ENCODE measurements at places on chromosomes 11 and 22.

GRCh38 chr11:119380827-119381180, 686 bp downstream of the USP2 start:
- DNase-seq = no peak

DNA sequence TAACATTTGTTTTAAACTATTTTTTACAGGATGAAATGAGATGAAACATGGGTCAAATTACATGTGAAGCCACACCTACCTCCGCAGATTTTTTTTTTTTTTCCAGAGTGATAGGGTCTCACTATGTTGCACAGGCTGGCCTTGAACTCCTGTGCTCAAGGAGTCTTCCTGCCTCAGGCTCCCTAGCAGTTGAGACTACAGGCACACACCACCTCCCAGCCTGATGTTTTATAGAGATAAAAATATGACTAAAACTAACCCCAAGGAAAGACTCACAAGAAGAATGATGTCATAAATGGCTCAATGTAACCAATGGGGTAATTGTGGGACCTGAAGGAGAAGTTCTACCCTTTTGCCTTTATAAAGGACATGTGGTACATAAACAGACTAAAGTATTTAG, 52.3 kb upstream of the SOX6 start:
- no peak for DNase-seq

- no peak for DNase-seq
Observed at GRCh38 chr11:13923716-13924650, 38.5 kb upstream of the SPON1 start.

DNA sequence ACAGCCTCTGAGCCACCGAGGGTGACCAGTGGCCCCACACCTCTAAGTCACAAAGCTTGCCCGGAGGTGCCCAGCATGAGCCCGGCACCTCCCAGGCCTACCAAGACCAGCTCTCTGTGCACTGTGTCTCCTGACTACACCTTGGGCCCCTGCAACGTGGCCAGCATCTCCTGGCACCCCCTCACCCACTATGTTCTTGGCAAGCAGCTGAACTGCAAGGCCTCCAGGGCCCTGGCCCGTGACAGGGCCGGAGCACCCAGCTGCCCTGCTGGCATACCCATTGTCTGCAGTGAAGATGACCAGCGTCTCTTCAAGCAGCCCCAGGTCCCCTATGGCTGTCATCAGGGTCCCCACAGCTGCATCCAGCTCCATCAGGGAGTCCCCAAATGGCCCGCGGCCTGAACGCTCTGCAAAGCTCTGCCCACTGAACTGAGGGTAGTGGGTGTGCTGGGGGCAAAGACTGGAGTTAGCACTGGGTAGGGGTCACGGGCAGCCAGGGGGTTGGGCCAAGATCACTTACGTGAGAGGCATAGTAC, 1.6 kb downstream of the ARSA start:
- no peak for DNase-seq

DNA sequence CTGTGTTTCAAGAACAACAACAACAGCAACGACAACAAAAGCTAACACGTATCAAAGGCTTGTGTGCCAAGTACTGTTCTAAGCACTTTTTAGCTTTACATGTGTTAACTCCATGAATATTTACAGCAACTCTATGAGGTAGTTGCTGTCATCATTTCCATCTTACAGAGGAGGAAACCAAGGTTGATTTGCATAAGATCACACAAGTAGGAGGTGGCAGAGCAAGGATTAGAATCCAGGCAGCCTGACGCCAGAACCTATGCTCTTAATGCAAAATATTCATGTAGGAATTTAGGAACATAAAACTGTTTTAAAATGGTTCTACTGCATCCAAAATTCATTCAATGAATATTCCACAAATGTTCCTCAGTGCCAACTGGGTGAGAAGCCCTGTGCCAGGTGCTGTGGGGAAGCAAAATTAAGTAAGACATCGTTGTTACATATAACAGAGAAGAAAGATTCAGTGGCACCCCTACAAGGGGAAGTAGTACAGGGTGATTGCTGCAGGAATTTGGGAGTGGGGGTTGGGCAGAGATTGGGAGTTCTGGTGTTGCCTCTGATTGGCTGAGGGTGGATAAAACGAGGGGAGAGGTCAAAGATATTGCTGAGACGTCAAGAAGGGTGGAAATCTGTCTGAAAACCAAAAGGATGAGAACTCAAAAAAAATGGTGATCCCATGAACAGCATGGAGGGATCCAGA, 86.1 kb upstream of the ARHGAP20 start:
- no peak for DNase-seq

GRCh38 chr11:34267013-34267412, 90.8 kb downstream of the ABTB2 start:
- DNase-seq = no peak

DNA sequence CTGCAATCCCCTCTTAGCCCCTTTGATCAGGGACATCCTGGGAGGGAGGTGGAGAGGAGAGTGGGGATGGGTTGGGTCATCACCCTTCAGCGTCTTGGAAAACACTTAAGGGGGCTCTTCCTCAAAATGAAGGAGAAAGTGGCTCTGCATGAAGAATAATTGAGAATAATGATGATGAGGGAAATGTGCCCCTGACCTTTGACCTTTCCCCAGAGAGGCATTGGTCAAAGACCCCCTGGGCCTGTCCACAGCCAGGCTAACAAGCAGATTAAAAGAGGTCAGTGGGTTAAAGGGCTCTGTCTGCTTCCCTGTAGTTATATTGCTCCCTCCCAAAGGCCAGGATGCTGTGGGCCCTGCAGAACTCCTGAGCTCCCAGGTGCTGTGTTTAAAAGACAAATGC, 68.7 kb downstream of the NAV2 start:
- DNase-seq = no peak

- no peak for DNase-seq
Observed at GRCh38 chr11:113440816-113441215, 34.4 kb downstream of the DRD2 start.

- no peak for DNase-seq
Observed at GRCh38 chr11:118056806-118057205, 20.1 kb upstream of the TMPRSS4 start.

GRCh38 chr11:96333191-96333719, 9.7 kb downstream of the MAML2 start:
- no peak for DNase-seq

DNA sequence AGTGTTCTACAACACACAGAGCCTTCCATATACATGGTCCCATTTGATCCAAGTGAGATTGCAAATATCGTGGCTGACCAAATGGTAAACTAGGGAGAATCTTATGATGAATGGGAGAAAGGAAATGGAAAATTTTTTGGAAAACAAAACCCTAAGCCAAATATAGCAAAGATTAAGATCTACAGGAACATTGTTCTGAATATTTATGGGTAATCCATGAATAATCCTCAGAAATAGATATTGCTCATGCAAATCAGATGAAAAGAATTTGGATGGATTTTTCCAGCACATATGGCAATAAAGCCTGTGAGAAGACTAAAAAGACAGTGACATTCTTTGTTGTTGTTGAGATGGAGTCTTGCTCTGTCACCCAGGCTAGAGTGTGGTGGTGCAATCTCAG, 21.7 kb upstream of the PRDM10 start:
- no peak for DNase-seq

- no peak for DNase-seq
Observed at GRCh38 chr22:25083807-25084200, 115.9 kb upstream of the CRYBB3 start.

DNA sequence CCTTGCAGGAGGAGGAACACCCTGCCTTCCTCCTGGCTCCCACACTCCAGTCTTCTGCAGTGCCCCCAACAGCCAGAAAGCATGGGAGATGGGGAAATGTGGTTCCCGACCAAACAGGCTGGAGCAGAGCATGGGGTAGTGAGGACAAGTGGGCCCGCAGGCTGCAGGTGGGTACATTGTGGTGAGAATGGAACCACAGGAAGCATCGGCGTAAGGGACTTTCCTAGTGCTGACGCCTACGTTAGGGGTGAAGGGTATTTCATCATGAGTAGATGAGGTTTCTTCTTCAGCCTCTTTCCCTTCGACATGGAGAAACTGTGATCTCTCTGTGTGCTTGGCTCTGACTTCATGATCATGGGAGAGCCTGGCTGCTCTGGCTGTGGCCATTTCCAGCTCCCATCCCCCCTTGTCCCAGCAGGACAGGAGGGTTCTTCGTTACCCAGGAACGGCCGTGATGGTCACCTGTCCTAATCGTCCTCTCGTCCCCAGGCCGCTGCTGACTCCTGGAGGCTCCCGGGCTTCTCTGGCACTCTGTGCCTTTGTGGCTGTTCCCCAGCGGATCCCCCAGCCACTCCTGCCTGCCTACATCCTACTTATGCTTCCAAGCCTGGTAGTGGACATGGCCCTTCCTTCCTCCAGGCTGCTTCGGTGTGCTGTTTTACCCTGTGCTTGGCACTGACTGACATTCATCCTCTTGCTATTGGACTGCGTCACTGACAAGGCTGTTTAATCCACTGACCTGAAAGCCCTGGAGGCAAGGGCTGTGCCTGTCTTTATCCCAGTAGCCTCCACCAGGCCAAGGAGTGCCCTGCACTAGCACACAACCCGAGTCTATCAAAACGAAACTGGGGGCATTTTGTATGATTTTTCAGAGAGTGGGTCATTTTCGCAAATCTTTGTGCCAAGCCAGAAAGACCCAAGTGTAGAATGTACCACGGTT, 65.2 kb upstream of the CECR2 start:
- peak; percentile 29 for DNase-seq

DNA sequence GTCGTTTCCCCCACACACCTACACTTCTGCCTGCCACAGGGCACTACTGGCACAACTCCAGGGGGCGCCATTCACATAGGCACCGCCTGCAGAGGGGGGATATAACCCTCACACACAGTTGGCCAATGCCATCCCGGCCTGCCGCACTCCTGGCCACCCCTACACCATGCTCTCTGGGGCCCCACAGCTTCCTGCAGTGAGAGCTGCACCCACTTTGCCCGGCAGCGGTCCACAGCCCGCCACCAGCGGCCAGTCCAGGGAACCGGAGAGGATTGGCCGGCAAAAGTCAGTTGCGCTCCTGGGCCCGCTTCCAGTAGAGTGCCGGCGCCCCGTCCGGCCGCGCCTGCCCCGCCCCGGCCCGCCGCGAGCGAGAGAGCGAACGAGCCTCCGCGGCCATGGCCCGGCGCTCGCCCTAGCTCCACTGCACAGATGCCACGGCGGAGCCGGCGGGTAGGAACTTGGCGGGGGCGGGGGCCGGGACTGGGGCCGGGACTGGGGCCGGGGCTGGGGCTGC, 25.6 kb upstream of the SUSD2 start:
- no peak for DNase-seq

DNA sequence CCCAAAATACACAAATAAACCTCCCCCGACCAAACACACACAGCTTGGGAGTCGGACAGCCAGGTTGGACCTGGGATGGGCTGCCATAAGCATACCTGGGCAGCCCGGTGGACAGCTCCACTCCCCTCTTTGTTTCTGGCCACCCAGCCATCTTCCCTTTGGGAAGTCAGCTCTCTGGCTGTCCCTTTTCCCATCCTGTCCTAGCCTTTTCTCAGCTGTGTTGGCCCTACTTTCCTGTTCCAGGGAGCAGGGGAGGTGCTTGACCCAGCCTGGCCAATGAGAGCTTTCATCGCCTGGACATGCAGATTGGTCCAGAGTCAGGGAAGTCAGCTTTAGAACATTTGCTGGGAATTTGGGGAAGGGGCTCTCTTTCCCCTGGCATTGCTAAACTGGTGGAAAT, 68.7 kb upstream of the NECTIN1 start:
- DNase-seq = no peak

DNA sequence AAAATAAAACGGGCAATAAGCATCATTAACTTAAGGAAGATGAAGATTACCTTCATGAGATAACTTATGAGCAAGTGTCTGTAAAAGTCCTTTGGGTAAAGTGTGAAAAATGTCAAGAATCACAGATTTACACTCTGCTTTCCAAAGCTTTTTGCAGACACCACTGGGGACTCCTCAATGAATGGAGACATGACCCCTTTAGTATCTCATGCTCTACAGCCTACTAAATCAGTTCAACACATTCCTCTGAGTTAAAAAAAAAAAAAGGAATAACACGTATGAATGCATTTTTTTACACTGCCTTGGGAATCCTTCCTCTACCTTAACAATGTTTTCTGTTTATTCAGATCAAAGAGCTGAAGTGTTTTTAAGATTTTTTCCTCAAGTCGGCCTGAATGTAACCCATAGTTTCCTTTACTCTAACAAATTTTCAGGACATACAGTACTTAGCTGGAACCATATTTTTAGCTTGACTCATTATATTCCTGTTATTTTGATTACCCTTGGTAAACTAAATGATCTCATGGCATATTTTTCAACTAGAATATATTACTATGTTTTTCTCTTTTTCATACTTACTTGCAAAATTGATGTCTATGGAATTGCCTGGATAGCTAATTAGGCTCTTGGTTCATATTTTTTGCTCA, 25.9 kb upstream of the RAB30 start:
- DNase-seq = no peak

- DNase-seq = no peak
Observed at GRCh38 chr11:103528596-103528995, 419.4 kb downstream of the DYNC2H1 start.

DNA sequence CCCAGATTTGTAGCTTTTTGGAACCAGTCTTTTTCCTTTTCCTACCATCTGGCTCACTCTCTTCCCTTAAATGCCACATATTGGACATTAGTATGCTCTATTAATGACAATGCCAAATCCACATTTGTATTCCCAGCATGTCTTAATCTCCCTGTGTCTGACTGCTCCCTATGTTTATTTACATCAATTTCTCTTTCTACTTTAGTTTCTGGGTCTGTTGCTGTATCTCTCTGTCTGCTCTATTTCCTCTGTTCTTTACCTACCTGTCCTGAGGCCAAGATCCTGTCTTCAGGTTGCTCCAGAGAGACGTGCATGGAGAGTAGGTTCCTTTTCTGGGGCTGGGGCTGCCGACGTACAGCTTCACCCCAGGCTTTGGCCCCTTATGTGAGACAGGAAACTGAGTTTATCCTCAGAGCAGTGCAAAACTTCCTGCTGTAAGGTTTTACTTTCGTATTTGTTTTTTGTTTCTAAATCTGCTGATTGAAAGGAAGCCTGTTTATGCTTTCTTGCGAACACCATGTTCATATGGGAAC, 25.6 kb downstream of the OR2AG2 start:
- peak; percentile 21 for DNase-seq

GRCh38 chr22:41184679-41185078, 20.4 kb upstream of the L3MBTL2 start:
- DNase-seq = no peak

GRCh38 chr22:22752556-22753477, 108.4 kb downstream of the GGTLC2 start:
- no peak for DNase-seq

DNA sequence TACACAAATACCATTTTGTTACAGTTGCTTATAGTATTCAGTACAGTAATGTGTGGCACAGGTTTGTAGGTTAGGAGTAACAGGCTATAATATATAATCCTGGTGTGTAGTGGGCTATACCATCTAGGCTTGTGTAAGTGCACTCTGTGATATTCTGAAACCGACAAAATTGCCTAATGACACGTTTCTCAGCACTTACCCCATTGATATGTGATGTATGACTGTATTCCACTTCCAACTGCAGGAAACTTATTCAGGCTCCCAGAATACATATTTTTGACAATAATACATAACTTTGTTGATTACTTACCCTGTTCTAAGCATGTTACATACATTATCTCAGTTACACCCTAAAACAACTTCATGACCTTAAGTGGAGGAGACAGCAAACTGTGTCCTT, 5.1 kb upstream of the PICALM start:
- no peak for DNase-seq

All from stimulated activated CD8-positive, alpha-beta memory T cell treated with anti-CD3 and anti-CD28 coated beads, Interleukin-4, amount 100 ng/mL, for 1 hour (primary cell).